HTR-8/SVneo (cell line): ENCODE measurements at places on chromosomes 1 and 21.

DNA sequence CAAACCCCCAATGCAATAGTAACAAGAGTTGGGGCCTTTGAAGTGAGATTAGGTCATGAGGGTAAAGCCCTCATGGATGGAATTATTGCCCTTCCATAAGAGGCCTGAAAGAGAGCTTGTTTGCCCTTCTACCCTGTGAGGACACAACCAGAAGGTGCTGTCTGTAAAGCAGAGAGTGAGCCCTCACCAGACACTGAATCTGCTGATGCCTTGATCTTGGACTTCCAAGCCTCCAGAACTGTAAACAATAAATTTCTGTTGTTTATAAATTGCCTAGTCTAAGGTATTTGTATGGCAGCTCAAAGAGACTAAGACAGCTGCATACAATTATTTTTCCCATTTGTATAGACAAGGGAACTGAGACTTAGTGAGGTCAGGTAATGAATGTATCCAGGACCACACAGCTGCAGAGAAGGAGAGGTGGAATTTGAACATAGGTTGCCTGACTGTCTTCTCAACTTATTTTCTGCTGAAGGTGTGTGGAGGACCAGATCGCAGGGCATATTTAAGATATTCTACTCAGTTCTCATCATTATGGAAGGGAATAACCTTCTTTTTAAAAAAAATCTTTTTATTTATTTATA is 18.7 kb downstream of the IL23R start:
- DNase-seq, result no peak

DNA sequence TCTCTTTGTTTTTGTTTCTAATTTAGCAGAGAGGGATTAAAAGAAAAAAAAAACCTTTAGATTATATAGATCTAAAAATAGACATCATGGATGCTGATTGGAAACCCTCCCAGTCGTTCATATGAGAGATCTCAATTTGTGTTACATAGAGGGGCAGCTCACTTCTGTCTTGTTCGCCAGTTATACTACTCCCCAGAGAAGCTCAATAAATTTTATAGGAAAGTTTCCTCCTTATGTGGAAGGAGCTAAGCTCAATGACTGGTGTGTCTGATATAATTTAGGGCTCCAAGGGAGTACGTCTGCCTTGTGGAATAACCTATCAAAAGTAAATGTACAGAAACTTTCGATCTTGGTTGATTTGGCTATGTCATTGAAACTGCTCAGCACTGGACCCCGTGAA is 117.6 kb downstream of the PEX14 start:
- no peak for DNase-seq

DNA sequence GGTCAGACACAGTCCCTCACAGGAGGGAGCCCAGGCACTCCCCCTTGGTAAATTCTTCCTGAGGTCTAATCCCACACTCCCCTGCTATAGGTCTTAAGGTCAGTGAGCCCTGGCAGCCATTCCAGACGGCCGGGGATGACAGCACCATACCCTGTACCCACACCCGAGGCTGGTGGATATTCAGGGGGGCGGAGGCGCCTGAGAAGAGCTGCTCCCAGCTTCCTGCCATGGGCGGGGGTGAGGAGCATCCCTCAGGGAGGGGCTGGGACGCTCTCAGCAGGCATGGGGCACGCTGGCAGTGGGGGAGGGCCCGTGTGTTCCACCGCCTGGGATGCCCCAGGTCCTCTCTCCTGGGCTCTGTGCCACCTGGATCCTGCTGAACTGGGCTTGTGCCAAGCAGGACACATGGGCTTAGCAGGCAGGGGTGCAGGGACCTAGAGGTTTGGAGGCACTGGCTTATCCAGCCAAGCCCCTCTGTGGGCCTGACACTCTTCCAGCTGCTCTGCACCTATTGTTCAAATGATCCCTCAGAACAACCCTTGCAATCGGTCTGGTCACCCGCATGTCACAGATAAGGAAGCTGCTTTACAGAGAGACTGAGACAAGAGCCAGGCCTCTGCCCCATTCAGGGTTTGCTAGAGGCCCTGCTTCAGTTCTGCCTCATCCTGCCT is 5.7 kb upstream of the ADGRB2 start:
- DNase-seq, result no peak

- no peak for DNase-seq
Measured at GRCh38 chr1:58576325-58576726, 726 bp downstream of the TACSTD2 start.

DNA sequence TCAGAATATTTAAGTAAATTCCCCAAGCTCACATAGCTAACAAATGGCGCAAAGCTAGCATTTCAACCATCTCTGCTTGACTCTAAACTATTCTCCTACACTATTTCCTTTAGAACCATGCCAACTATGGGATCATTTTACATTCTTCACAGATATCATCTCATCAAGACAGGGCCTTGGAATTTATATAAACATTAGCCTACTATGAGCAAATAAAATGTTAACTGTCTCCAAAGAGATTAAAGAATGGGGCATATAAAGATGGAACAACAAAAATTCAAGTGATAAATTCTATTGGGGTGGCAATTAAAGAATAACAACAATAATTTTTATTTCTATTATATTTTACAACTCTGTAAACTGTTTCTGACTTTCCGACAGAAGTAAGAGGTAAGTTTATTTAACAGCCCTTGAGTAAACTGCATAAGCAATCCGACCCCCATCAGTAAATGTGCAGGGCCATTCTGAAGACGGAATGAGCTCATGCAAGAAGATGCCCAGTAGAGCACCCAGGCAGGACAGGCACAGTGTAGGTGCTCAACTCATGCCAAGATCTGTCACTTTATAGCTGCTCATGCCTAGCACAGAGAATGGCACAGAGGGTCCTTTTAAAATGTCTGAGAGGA is 261.9 kb downstream of the VAV3 start:
- no peak for DNase-seq

- DNase-seq, result no peak
Measured at GRCh38 chr1:40795811-40796586, 12.4 kb downstream of the KCNQ4 start.

GRCh38 chr1:54874079-54874830 is 12.7 kb downstream of the DHCR24 start:
- no peak for DNase-seq

DNA sequence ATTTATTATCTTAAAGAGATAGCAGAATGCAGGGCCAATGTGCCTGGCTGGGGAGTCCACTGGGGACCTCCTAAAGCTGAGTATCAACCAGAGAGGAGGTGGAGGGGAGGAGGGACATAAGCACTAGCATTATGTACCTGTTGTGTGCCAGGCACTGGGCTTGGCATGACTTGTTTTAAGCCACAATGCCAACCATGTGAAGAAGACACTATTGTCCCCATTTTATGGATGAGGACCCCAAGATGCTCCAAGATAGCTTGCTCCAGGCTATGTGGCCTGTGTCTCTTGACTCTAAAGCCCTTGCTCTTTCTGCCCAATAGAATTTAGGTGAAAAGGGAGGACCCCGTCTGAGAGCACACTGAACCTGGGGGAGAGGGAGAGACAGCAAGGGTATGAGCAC is 111.3 kb downstream of the GLIS1 start:
- no peak for DNase-seq

GRCh38 chr1:167968569-167968968 is 31.7 kb upstream of the MPC2 start:
- DNase-seq, result no peak

GRCh38 chr1:28156821-28157220 is 19.7 kb downstream of the PTAFR start:
- no peak for DNase-seq

DNA sequence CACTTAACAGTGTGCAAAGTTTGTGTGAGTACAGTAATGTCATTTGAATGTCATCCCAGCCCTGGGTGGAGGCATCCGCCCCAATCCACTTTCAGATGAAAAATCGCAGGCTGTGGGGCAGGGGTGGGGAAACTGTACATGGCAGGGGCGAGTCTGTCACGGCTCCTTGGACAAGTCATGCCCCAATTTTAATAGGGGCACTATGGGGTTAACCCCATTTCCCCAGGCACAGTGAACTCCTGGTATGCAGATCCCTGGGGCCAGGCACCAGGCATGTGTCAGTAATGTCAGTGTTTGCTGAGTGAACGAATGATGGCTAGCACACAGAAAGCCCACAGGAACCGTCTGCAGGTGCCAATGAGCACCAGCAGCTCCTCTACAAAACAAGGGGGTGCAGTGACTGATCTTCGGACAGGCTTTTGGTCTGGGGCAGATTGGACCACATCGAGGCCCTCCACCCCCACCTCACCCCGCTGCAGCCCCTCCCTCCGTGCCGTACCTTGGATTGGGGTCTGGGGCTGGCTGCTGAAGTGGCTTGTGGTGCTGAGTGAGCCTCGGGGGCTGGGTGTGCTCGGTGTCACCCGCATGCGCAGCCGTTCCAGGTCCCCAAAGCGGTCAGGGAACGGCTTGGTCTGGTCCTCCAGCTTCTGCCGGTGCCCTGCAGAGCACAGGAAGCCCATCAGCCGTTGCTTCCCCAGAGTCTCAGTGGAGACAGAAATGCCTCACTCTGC is 23.2 kb downstream of the RUNX3 start:
- no peak for DNase-seq

DNA sequence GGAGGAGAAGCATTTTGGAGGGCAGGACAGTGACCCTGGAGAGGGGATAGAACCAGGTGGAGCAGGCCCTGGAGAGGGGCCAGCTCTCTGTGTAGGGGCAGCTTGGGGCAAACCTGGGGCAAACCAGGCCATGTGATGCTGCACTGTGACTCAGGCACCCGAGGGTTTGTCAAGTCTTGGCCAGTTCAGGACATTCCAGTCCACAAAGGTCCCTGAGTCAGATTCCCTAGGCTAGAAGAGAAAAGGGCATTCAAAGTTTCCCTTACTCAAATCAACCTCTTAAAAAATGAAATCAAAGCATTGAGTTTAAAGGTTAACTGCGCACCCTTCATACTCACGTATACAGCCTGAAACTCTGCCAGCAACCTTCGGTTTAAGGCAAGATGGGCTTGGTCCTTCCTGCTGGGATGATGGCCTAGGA is 25.2 kb upstream of the PLA2G2C start:
- no peak for DNase-seq

DNA sequence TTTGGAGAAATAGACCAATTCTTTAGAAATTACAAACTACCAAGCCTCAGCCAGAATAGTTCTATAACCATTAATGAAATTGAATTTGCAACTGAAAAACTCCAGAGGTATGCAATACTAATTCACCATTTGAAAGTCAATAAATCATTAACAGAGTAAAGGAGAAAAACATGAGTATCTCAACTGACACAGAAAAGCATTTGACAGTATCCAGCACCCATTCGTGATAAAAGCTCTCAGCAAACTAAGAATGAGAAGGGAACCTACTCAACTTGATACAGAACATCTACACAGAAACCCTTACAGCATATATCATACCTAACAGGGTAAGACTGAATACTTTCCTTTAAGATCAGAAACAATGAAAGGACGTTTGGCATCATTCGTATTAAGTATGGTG is 54.3 kb downstream of the ST6GALNAC5 start:
- DNase-seq, result no peak
